ENCODE measurements at places on chromosomes 11 and 22.

DNA sequence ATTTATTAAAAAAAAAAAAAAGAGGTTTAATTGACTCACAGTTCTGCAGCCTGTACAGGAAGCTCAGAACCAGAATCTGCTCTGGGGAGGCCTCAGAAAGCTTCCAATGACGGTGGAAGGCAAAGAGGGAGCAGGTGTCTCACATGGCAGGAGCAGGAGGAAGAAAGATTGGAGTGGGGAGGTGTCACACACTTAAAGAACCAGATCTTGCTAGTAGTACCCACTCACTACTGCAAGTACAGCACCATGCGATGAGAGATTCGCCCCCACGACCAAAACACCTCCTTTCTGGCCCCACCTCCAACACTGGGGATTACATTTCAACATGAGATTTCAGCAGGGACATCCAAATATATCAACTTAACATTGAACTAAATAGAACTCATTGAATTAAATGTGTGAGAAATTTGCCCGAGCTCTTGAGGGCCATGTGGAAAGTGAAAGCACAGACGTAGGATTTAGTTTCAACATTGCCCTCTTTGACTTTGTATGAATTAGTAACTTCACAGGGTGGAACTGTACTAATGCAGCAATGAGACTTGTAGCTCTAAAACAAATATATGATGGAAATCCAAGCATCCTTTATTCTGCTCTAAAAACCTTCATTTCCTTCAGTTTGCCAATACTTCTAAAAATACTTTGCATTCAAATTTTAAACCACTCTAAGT lies 628.2 kb downstream of the FAM181B start:
- no peak for DNase-seq

DNA sequence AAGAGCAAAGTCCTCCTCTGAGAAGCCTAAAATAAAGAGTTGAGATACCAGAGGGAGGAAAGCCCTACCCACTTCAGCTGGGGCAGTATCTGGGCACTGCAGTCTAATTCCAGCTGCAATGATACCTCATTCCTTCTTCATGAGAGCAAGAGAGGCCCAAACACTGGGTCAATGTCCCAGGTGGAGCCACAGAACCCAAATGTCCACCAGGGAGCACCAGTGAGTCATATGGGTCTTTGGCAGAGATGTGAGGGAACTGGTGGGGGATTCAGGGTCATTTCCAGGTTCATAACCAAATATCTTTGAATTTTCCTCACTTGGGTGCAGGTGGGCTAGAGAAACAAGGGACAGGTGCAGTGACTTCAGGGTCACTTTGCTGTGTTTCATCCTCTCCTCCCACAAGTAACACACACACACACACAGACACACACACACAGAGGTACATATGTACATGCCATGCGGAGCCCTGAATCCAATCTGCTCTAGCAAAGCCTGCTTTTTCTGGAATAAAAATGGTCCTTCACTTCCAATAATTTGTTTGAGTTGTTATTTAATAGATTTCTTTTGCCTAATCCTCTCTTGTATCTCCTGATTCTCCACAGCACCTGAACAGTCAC lies 585.4 kb downstream of the SOX6 start:
- no peak for DNase-seq

GRCh38 chr22:20423906-20424551 lies 13.6 kb downstream of the SCARF2 start:
- DNase-seq, result no peak

- DNase-seq, result no peak
Measured at GRCh38 chr11:82871646-82872045, 28.6 kb downstream of the PRCP start.

GRCh38 chr11:35143297-35144135 lies 4.5 kb downstream of the CD44 start:
- no peak for DNase-seq

- DNase-seq, result no peak
Measured at GRCh38 chr11:56783448-56784041, 35.0 kb upstream of the OR9G4 start.

- no peak for DNase-seq
Measured at GRCh38 chr11:17707830-17708229, 11.5 kb upstream of the MYOD1 start.

- DNase-seq, result no peak
Measured at GRCh38 chr11:121535129-121535796, 82.5 kb upstream of the SORL1-AS1 start.

- peak; percentile 45 for DNase-seq
Measured at GRCh38 chr22:38943201-38943600, 14.2 kb upstream of the APOBEC3A start.

DNA sequence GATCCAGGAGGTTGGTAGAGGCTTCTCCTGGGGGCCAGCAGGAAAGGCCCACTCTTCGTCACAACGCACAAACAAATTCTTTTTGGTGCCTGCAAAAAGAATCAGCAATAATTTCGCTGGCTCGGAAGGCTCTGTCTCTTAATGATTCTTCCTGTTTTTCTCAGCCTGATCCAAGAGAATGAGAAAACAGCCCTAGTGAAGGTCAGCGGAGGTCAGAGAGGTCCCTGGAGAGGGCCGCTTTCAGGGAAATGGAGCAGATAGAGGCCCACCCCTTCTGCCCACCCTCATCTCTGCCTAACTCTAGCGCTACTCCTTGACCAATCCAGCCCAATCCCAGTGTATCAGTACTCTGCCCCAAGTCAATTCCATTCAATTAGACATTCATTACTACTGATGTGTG lies 19.2 kb downstream of the LRRC55 start:
- DNase-seq, result no peak

- DNase-seq, result no peak
Measured at GRCh38 chr11:122137078-122137793, 21.2 kb upstream of the BLID start.

GRCh38 chr22:27397954-27398342 lies 403.6 kb downstream of the MN1 start:
- no peak for DNase-seq

Measured in suprapubic skin (tissue), 4 donors.